Hypothalamus (tissue), 51 donors: ENCODE measurements at places on chromosomes 13 and 19.

GRCh38 chr13:53141336-53141735 is 112.7 kb downstream of the OLFM4 start:
- DNase-seq = no peak

GRCh38 chr19:4051175-4052101 is 15.3 kb downstream of the ZBTB7A start:
- no peak for DNase-seq

GRCh38 chr19:55591555-55591954 is 7.8 kb downstream of the FIZ1 start:
- no peak for DNase-seq

GRCh38 chr13:58994077-58994476 is 1169.7 kb downstream of the DIAPH3 start:
- DNase-seq = no peak

- DNase-seq = no peak
Observed at GRCh38 chr13:23690668-23691067, 120.5 kb downstream of the TNFRSF19 start.

GRCh38 chr13:69660155-69660554 is 447.5 kb upstream of the ATXN8OS start:
- no peak for DNase-seq

- no peak for DNase-seq
Observed at GRCh38 chr13:93789058-93789457, 562.5 kb downstream of the GPC6 start.

DNA sequence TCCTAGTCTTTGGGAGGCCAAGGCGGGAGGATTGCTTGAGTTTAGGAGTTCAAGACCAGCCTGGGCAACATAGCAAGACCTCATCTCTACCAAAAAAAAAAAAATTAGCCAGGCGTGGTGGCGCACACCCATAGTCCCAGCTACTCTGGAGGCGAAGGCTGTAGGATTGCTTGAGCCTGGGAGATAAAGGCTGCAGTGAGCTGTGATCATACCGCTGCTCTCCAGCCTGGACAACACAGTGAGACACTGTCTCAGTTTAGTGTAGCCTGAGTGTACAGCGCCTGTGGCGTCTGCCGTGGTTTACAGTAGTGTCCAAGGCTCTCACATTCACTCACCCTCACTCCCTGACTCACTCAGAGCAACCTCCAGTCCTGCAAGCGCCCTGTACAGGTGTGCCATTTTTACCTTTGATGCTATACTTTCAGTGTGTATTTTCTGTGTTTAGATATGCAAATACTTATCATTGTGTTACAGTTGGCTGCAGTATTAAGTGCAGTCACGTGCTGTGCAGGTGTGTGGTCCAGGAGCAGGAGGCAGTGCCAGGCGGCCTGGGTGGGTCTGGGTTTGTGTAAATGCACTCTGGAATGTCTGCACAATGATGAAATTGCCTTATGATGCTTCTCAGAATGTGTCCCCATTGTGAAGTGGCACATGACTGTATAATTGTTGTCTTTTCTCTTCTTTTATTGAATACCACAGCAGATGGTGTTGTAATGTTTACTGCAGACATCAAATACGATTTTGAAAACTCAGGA is 36.1 kb upstream of the DCUN1D2 start:
- DNase-seq = no peak

DNA sequence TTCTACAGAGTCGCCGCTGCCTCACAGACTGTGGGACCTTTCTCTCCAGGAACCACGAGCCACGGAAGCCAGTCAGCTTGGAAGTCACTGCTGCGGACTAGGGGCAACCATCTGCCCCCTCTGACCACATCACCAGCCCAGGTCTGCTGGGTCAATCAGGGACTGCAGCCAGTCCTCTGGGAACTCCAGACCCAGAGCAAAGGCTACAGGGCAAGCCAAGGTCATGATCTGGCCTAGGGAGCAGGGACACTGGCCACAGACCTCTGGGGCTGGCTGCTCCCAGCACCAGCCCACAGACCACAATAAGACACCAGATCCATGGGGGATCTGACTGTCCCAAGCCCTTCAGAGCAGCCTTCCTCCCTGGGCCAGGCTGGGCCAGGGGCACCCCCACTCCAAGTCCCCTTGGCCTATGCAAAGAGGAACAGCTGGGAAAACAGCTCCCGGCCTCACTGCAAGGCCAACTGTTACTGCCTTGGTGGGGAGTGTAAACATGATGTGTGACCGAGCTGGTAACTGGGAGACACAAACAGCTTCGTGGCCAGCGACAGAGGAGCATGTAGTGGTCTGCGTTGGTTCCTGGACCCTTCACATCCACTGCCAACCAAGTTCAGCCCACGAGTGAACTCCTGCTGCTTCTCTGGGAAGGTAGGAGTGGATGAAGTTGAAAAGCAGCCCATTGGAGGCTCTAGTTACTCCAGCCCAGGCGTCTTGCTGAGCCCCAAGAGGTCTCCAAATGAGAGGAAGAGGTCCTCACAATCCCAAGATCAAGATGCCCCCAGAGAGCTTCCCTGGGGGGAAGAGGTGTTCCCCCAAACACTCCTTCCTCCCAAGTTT is 1.5 kb downstream of the AKT2 start:
- DNase-seq = no peak

GRCh38 chr13:84661718-84662117 is 779.4 kb upstream of the SLITRK1 start:
- no peak for DNase-seq

- no peak for DNase-seq
Observed at GRCh38 chr19:30865511-30865910, 483.7 kb downstream of the TSHZ3 start.

- no peak for DNase-seq
Observed at GRCh38 chr13:112074139-112074865, 7.4 kb downstream of the SOX1 start.

- no peak for DNase-seq
Observed at GRCh38 chr19:4645718-4646117, 6.4 kb downstream of the TNFAIP8L1 start.

DNA sequence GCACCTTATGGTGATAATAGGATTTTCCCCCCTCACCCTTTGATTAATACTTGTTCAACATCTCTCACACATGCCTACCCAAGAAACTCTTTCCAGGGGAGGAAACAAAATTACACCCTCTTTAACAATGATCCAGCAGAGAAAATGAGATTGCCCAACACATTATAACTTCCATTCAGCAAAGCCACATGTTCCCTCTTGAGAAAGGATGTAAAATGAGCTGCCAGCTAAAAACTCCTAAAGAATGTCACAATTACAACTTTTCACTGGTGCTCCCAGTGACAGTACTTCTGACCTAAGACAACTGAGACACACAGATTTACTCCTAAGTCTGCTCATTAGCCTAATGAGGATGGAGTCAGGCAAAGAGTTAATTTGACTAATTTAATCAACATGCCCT is 621.4 kb downstream of the DIAPH3 start:
- no peak for DNase-seq

- no peak for DNase-seq
Observed at GRCh38 chr19:46494146-46494940, 1.3 kb downstream of the PNMA8B start.

DNA sequence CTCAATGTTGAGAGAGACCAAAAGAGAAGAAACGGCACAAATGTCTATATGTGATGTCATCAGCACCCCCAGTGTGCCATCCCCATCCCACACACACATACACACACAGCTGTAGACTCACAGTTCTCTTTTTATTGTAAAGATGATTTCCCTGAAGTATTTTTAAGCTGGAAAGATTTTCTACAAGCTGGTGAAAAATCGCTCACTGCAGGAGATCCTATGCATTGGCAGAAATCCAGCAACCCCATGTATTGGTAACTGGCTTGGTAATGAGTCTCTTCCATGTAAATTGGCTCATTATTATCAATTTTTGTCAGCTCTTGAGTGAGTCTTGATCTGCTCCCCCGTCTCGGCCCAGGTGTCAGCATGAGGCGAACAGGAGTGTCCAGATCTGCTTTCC is 107.1 kb upstream of the UQCRFS1 start:
- DNase-seq = no peak

- DNase-seq = no peak
Observed at GRCh38 chr19:35220315-35220921, 8.1 kb downstream of the FAM187B start.

GRCh38 chr19:52101866-52102562 is 6.4 kb upstream of the ZNF841 start:
- DNase-seq = no peak

DNA sequence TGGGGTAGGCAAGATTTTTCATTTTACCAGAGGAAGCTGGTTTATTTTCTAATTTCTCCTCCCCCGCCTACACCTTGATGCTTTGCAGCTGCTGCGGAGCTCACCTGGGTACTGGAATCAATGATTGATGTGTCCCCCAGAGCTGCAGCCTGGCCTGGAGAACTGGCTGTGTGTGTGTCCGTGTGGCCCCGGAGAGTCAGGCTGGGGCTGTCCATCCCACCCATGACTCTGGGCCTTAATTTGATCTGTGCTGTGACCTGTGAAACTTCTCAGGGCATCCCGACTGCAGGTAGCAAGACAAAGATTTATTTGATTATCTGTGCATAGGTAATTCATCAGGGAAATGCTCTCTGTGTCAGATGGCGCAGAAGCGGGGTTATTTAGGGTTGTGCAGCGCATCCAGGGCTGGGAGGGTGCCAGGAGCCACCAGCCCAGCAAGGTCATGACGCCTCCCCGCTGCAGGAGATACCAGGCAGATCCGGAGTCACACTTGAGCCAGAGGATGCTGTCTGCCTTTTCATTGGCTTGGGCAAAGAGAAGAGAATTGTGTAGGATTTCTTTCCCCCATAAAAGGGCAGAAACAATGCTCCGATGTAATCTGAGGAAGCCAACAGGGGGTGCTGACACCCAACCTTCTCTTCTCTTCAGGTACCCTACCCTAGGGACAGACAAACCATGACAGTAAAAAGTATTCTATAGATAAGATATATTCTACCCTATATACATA is 346.6 kb downstream of the TSHZ3 start:
- no peak for DNase-seq

GRCh38 chr19:20357921-20358320 is 190.9 kb downstream of the ZNF486 start:
- no peak for DNase-seq
